ENCODE measurements at places on chromosomes 1 and 21. TPM values are rescaled to one million over a fixed set of nuclear protein-coding genes. Genes with fewer than 3 reads are reported as not detected.

Gene GRIK1
- 0.31 TPM for total RNA-seq

GRCh38 chr1:8910331-8910730 is 31.8 kb upstream of the ENO1 start:
- DNase-seq, result no peak

DNA sequence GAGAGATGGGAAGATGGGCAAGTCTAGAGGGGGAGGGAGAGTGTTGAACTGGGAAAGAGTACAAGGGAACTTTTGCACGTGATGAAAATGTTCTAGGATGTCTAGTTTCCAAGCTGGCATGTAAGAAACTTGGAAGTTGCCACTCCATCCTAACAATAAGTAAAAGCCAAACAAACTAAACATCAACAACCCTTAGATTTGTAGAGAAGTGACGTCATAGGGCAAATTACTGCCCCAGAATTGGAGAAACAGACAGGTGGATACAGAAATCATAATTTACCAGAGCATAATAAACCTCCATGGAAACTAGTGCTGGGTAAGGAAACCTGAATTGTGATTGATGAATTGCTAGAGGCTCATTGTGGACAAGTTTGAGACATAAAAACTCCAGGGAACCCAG is 14.7 kb upstream of the ZBTB40 start:
- DNase-seq, result no peak

DNA sequence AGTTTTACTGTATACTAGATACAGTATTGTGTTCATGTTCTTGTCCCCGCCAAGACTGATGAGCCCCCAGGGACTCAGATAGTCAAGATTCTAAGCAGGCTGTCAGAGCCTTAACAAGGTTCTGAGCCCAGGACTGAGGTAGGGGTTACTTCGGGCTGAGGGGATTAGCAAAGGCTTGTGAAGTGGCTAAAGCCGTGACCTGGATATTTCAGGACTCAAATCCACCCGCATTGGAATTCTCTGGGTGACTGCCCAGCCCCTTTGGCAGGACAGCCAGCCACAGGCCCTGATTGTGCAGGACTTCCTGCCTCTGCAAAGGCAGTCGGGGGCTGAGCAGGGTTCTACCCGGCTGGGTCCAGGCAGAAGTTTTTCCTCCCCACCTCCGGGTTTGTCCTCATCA is at the start of gene PLA2G5:
Gene PLA2G5 (plus strand): TSS at position 321 of the 400 bp plus-strand sequence. CDS start 14,637 bp downstream, outside the sequence.
- DNase-seq, result no peak

DNA sequence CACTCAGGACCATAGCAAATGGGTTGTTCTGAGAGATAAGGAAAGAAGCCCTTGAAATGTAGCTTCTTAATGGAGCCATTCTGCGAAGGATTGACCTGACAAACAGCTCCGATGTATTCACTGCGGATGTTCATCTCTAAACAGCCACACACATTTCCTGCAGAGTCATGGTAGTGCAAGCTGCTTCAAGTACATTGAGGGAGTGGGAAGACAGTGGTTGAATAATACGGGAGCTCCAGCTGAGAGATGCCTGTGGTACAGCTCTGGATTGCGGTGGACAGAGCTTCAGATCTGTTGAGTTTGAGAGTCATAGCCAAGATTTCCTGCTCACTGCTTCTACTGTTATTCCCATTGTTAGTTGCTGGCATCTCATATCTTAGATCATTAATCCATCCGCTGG is 86.6 kb downstream of the ZBTB18 start:
- DNase-seq, result no peak

DNA sequence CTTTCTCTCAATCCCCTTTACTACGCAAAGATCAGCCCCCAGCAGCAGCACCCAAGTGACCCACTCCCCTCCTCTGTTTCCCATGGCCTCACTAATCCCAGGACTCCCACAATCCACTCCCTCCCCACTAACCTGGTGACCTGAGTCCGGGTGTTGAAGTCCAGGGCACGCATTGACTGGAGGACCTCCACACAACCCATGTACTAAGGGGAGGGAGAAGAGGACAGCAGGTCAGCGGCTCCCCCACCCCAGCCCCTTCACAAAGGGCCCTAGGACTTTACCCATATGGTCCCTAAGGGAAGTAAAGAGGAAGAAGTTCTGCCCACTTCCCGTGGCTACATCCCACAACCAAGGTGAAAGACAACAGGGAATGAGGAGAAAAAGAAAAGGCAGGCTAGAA is 1.3 kb downstream of the SHC1 start:
- no peak for DNase-seq

Gene OR2T29
- total RNA-seq, result not detected

Gene TMEM269
- not detected for total RNA-seq

GRCh38 chr1:45629035-45629434 is 5.2 kb upstream of the CCDC17 start:
- no peak for DNase-seq

DNA sequence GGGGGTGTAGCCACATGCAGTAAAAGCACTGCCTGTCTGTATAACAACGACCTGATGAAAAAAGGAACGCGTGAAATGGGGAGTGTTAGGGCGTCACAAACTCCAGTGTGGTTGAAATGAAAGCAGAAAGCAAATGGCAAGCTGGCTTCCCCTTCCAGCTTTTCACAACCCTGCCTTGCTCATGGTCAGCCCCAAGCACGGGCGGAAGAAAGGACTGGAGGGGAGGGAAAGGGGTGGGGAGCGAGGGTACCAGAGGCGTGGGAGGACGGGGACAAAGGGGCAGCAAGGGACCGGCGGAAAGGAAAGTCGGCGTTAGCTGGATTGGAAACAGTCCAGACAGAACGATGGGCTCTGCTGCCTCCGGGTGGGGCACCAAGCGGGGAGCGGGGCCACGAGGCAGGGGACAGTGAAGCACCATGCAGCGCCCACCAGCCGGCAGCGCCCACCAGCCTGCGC is 9.6 kb downstream of the VPS26C start:
- DNase-seq, result peak; percentile 45

GRCh38 chr1:18743233-18743632 is 112.6 kb downstream of the PAX7 start:
- DNase-seq, result no peak

- DNase-seq, result no peak
Measured at GRCh38 chr1:158113759-158114127, 67.0 kb upstream of the CD1D start.

Gene ENO1
- total RNA-seq, result 373 TPM

DNA sequence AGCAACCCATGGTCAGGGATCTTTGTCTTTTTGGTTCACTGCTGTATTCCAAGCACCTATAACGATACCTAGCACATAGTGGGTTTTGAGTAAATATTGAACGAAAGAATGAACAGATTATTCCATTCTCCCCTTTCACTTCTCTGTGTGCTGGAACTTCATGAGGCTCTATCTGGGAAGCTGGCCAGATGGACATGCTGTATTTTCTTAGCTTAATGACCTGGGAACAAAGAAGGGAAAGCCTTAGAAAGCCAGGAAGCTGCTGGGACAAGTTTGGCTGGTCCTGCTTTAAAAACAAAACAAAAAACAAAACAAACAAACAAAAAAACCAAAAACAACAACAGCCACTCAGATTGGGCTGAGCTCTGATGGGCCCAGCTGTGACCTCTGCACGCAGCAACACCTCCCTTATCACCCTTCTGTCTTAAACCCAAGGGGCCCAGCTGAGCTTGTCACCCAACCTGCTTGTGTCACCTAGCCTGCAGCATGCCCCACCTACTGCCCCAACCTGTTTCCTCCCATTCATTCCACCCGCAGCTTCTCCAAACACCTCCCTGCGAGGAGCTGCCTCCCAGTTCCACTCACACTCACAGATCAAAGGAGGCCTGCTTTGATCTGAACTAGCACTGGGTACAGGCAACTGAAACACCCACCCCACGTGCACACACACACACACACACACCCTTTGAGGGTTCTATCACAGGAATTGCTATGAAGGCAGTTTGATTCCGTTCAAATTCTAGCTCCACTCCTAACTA is 37.1 kb downstream of the SLC30A1 start:
- DNase-seq, result peak; percentile 76

DNA sequence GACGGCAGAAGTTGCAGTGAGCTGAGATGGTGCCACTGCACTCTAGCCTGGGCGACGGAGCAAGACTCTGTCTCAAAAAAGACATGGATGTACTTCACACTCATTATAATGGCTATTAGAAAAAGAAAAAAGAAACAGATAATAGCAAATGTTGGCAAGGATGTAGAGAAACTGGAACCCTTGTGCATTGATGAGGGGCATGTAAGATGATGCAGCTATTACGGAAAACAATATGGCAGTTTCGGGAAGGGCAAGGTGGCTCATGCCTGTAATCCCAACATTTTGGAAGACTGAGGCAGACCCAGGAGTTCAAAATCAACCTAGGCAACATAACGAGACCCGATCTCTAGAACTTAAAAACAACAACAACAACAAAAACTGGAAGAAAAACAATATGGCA is 22.3 kb downstream of the TRIT1 start:
- no peak for DNase-seq

Gene OPRD1
- total RNA-seq, result 0.72 TPM

Gene GLIS1
- total RNA-seq, result 0.21 TPM

GRCh38 chr1:27322569-27323240 is 742 bp downstream of the TMEM222 start:
- DNase-seq, result no peak

Gene CGN
- total RNA-seq, result 4.3 TPM

DNA sequence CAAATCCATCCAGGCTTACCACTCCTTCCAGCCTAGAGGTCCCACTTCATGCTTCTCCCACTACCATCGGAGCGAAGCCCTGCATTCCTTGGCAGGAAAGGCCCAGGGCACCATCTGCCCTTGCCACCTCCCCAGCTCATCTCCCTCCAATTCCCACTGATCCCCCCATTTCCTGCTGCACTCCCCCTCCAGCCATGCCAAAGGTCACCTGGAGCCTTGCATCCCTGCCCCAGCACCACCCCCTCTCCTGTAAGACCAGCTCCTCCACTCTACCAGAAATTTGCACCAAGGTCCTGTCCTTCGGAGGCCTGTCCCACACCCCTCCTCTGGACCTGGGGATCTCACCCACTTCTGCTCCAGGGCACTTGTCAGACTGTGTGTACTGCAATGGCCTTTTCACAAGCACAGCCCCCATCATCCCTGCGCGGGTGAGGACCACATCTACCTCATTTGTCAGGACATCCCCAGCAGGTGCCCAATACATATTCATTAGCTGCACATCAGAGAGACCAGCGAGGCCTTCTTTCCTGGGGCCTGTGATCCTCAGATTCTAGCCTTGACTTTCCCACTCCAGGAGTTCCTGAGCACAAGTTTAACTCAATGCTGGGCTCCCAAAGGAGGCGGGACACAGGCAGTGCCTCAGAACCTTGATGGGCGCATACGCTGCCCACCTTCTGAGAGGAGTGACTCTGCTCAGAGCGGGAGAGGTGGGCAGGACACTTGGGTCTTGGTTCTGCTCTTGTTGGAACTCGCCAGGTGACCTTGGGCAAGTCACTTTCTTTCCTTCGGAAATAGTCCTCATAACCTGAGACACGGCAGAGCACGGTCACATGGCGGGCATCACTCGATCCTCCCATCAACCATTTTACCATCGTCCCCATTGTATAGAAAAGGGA is 49.9 kb upstream of the EDN2 start:
- DNase-seq, result peak; percentile 0

DNA sequence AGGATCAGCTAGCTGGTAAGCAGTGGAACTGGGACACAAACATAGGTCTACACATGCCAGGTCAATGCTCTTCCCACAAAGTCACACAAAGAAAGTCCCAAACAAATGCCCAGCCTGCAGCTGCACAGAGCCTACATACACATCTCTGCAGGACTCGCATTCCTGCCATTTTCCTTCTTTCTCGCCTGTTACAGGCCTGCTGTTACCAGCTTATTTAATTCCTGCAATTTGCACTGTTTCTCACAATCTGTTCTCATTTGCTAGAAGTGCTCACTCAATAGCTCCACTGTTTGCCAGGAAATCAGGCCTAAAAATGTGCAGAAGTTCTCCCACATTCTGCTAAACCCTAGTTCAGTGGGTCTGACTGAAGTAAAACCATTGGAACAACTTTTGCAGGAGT is 362.6 kb upstream of the C1orf87 start:
- peak; percentile 79 for DNase-seq

GRCh38 chr21:25994758-25995163 is 175.8 kb downstream of the APP start:
- DNase-seq, result no peak

GRCh38 chr1:212982430-212983152 is 32.2 kb downstream of the VASH2 start:
- no peak for DNase-seq

Gene GREM2
- total RNA-seq, result 7.2 TPM

DNA sequence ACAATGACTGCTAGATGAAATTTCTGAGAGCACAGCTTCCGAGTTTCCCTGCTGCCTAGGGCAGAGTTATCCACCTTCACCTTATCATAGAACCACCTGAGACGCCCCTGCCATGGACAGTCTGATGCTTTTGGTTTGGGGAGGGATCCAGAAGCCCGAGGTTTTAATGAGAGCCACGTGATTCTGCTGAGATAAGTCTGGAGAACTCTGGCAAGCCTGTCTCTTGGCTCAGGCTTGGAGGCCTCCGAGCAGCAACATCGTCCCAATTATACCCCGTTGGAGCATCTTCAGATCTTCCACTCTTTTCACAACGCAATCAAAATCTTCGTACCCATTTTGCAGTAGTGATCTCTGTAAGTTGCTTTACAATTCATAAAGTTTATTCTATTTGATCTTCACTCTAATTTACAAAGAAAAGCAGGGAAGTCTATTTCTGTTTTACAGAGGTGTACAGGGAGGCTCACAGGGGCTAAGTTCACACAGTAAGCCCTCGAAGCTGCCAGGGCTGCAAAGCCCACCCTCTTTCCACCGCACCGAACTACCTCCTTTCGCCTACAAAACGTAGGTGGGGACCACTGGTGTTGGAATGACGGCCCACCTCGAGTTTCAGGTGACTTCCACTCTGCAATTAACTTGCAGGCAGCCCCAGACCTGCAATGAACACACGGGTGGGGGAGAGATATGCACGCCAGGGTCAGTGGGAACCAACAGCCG is 513 bp upstream of the HHAT start:
- no peak for DNase-seq

GRCh38 chr1:4837752-4838151 is 183.3 kb downstream of the AJAP1 start:
- peak; percentile 20 for DNase-seq

DNA sequence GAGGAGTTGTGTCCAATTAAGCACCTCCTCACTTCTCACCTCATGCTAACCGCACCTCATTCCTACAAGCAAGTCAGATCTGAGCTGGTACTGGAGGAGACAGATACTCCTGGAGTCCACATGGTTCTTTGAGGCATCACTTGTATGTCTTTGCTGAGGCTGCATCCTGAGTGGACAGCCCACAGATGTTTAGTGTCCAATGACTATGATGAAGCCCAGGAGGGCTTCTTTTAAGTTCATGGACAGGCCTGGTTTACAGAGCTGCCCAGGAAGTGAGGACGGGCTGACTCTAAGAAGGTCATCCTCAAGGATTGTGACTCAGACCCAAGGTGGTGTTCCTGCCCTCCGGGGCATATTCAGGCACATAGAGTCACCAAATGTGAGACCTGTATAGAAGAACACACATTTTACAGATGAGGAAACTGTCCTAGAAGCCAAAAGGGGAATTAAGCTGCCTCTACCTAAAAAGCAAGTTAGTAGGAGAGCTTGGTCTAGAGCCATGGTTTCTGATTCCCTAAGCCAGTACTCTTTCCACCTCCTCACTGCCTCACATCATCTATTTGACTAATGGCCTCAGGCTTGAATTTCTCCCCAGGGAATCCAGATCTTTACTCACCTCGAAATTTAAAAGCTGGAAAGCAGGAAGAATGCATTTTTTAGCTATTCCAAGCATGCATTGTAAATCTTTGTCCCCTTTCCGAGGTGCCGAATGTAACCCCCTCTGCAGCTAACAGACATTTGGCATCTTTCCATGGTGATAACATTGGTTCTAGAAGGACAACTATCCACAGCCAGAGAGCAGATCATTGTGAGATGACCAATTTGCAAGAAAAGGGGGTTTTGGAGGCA is 228.1 kb downstream of the OMA1 start:
- no peak for DNase-seq

Data from tongue (tissue), 3 donors.